ENCODE measurements at places on chromosomes 4 and X.

- DNase-seq: peak; percentile 12
Measured at GRCh38 chr4:21469438-21470300, 478.9 kb downstream of the KCNIP4 start.

- no peak for DNase-seq
Measured at GRCh38 chr4:122481766-122482405, 25.4 kb upstream of the IL2 start.

DNA sequence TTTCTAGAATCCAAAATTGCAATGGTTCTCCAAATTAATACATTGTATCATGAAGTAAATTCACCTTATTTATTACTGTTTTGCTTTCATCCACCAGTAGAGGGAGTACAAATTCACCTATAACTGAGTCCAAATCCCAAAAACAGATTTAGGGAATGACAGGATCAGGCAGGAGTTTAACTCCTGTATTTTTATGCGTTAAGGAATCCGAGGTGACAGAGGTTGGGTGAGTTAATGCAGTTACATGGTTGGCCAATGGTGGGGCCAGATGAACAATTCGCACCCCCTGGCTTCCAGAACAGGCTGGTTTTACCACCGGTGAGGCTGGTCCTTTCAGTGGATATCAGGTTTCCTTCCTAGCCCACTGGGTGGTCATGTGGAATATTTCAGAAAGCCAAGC, 82.4 kb downstream of the MTNR1A start:
- peak; percentile 32 for DNase-seq

GRCh38 chrX:111103246-111103645, 7.3 kb downstream of the PAK3 start:
- DNase-seq: no peak

DNA sequence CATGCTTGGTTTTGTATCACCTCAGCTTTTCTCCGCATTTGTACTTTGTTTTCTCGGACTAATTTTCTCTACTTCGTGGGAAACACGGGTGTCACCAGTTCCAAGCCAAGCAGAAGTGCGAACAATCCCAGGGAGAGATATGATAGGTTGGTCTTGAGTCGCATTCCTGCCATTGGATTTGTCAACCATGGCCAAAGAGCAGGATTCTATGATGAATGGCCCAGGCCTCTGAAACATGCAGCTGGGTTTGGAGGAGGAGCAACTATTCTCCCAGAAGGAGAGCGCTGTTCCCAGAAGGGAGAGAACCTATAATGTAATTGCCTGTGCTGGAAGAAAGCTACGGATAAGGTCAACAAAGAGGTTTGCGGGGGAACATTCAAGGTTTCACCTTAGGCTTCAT, 10.3 kb upstream of the FGFBP1 start:
- no peak for DNase-seq

DNA sequence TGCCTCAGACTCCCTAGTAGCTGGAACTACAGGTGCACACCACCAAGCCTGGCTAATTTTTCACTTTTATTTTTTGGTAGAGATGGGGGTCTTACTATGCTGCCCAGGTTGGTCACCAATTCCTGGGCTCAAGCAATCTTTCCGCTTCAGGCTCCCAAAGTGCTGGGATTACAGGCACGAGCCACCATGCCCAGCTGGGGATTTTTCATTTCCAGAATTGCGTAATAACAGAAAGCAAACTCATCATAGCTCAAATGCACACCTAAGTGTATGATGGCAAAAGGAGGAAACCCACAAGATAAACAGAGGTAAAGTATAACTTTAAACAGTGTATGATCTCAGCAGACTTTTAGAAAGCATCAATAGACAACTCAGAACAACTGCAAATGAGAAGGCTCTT, 56.2 kb downstream of the TEX11 start:
- DNase-seq: no peak

GRCh38 chrX:136094962-136095361, 52.4 kb upstream of the FHL1 start:
- DNase-seq: no peak

GRCh38 chr4:139815778-139816601, 150.4 kb downstream of the MGST2 start:
- DNase-seq: peak; percentile 86

DNA sequence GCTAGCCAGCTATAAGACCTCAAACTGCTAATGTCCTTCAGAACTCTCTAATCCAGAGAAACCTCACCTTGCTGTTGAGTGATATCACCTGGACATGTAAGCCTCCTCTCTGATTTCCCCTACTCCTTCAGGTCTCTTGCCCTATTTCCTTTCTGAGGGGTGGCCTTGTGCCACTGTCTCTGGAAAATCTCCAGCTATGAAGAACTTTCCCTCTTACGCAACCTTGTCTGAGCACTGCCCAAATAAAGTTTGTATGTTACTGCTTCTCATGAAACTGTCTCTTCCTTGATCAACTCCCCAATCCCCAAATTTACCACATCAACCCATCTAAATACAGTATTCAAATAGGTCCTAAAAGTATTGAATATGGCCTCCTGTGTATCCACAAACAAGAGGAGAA, 53.5 kb upstream of the VEGFD start:
- no peak for DNase-seq

Data from RPMI7951 (cell line).